Kidney capillary endothelial cell (primary cell): ENCODE measurements at places on chromosomes 3 and 15.

- DNase-seq, result no peak
Measured at GRCh38 chr15:48354694-48355303, 23.6 kb downstream of the DUT start.

DNA sequence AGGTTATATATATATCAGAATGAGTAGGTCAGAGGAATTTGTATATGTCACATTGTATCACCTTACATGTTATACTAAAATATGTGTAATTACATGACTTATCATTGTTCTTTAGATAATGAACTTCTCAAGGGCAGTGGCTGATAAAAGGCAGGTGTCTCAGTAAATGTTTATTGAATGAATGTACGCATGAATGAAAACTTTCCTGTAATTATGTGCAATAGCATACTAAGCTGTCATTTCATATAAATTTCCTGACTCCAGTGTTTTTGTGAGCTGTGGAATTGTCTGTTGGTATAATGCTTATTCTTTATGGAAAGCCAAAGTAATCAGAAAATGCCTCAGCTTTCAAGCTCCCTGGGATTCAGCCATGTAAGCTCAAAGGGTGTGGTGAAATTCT lies 4.2 kb downstream of the TBC1D23 start:
- DNase-seq, result no peak

- DNase-seq, result no peak
Measured at GRCh38 chr3:189839576-189839975, 208.4 kb downstream of the TP63 start.

DNA sequence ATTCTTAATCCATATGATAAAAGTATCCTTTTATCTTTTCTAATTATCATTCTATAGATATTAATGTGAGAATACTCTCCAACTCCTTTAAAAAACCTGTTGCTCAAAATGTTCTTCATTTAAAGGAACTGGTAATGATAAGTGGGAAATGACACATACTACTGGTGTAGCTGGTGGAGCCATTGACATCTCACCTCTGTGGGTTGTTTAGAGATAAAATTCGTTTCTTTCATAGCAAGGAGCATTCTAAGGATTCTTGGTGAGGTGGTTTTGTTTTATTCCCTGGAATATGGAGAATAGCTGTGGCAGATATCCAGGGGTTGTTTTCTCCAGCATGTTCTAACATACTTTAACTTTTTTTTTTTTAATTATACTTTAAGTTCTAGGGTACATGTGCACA lies 299.8 kb upstream of the THBS1 start:
- no peak for DNase-seq

DNA sequence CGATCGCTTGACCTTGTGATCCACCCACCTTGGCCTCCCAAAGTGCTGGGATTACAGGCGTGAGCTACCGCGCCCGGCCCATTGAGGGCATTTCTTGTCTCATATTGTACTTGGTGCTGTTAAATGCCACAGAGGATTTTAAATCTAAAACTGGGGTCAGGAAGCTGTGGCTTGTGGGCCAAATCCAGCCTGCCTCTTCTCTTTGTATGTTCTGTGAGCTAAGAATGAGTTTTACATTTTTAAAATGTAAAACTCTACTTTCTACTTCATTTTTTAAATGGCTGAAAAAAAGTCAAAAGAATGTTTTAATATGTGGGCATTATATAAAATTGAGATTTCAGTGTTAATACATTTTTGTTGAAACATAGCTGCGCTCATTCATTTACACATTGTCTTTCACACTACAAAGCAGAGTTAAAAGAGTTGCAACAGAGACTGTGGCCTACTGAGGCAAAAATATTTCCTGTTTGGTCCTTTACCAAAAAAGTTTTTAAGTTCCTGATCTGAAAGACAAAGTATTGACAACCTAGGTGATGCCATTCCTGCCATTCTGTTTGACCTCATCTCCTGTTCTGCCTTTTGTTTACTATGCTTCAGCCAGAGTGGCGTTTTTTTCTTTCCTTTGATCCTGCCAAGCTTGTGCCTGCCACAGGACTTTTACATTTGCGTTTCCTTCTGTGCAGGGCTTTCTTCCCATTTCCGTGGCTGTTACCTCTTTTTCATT lies 50.4 kb downstream of the PDCD6IP start:
- DNase-seq, result no peak

GRCh38 chr3:64122476-64122875 lies 99.2 kb upstream of the PSMD6 start:
- DNase-seq, result no peak

DNA sequence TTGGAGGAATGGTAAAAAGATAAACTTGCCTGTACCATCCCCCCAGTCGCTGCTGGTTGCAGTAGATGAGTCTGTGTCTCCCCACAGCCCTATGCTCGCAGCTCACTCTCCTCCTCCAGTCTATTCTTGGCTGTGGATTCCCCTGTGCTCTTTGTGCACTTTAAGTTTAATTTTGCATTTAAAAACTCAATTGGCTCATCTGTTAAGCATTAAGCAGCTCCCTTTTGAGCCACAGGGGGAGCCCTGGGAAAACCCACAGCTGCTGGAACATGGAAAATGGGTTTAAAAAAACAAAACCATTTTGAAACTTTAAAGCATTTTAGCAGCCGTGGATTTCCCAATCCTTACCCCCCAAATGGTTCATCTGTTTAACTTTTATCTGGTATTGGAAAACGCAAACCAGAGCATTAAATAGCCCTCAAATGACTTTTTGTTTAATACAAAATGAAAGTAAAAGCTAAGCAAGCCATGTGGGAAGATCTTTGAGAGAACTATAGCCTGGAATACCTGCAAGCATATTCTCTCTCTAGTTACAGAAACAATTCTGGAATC lies 536.9 kb downstream of the ZIC1 start:
- DNase-seq, result no peak

DNA sequence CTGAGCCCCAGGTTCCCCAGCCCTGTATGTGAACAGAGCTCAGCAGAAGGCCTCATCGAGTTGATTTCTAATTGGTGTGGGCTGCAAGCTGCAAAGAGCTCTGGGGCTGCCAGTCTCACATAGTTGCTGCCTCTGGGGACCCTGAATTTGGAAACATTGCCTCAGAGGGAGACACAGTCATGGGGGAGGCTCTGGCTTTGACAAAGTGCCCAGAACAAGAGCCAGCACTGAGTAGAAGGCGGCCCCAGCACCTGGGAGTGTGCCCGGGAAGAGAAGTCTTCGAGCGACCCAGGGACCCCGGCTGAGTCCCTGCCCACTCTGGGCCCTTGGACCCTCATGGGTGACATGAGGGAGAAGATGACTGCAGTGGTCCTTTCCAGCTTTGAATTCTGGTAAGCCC lies 7.3 kb downstream of the NTRK3 start:
- no peak for DNase-seq

DNA sequence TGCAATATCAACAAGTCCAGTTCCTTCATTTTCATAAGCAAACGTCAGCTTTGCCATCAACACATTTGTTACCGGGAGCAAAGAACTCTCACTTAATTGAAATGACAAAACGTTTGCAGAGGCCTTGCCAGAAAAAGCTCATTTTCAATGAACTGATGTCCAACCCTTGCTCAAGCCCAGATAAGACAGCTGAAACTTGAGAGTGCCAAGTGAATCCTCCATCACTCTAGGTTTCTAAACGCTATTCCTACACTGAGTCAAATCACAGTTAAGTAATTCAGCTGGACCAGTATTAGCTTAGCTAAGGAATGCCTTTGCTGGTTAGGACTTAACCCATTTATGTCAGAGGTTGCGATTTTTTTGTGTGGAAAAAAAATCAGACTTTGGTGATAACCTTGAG lies 11.5 kb downstream of the CHSY1 start:
- DNase-seq, result no peak

DNA sequence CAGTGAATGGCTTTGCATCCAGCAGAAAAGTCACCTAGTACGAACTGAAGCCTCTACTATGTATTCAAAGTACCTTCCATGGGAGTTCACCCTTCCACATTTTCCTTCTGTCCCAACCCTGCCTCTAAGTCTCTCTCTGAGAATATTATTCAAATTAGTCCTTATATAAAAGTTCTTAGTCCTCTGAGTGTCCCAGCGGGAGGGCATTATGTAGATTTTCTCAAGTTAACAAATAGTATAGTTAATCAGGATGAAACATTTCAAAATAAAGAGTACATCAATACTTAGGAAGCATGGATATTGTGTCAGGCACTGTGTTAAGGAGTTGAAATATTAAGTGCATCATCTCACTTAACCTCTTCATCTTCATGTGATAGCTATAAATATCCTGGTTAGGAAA lies 223.3 kb downstream of the CPNE4 start:
- DNase-seq, result no peak

GRCh38 chr3:172467170-172467824 lies 19.0 kb upstream of the GHSR start:
- peak; percentile 72 for DNase-seq

- peak; percentile 98 for DNase-seq
Measured at GRCh38 chr3:159711560-159712333, 276.9 kb upstream of the IL12A start.

- DNase-seq, result no peak
Measured at GRCh38 chr3:190642016-190642415, 128.1 kb downstream of the IL1RAP start.
